Effector CD4-positive, alpha-beta T cell (primary cell): ENCODE measurements at places on chromosomes 13 and 19.
A peak's percentile ranks its signal among the peaks of the same experiment; 100 is the strongest.

DNA sequence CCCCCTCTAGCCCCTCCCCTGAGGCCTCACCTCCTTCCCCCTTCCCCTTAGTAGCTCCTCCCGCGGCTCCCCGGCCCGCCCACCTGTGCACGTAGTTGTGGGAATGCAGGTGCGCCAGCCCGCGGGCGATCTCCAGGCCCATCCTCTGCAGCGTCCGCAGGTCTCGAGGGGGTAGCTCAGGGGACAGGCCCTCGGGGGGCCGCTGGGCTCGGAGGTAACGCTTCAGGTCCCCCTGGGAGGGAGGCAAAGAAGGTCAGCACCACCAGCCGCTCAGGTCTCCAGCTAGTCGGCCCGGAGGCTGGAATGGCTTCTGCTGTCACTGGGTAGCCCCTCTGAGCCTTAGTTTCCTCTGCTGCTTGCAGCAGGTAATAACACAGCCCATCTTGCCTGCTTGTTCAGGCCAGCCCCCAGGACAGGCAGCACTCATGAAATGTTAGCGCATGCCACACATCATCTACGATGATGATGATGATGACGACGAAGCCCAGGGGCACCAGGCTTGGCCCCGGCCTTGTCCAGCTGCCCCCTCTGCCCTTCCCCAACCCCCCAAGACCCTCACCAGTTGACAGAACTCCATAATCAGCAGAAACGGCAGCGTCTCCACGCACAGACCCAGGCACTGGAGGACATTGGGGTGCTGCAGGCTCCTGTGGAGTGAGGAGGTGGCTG, 9.2 kb downstream of the LMTK3 start:
- DNase-seq: peak; percentile 68

- no peak for DNase-seq
Measured at GRCh38 chr13:40585911-40586471, 80.5 kb downstream of the FOXO1 start.

DNA sequence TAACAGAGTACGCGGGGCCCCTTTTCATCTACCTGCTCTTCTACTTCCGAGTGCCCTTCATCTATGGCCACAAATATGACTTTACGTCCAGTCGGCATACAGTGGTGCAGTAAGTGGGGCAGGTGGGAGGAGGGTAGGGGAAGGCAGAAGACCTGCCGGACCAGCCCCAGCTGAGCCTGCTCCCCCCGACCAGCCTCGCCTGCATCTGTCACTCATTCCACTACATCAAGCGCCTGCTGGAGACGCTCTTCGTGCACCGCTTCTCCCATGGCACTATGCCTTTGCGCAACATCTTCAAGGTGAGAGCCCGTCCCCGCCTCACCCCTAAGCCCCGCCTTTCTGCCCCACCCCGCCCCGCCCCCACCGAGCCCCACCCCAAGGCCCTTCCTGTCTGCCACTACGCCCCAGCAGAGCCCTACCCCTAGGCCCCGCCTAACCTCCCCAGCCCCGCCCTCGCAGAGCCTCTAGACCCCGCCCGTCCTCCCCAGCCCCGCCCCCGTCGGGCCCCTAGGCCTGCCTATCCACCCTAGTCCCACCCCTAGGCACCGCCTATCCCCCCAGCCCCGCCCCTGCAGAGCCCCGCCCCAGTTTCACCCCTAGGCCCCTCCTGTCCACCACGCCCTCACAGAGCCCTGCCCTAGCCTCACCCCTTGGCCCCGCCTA, 7.7 kb downstream of the NDUFB7 start:
- DNase-seq: no peak

- no peak for DNase-seq
Measured at GRCh38 chr19:12996406-12997094, 1.3 kb downstream of the NFIX start.

GRCh38 chr13:20544201-20544923, 18.7 kb upstream of the CRYL1 start:
- DNase-seq: no peak

DNA sequence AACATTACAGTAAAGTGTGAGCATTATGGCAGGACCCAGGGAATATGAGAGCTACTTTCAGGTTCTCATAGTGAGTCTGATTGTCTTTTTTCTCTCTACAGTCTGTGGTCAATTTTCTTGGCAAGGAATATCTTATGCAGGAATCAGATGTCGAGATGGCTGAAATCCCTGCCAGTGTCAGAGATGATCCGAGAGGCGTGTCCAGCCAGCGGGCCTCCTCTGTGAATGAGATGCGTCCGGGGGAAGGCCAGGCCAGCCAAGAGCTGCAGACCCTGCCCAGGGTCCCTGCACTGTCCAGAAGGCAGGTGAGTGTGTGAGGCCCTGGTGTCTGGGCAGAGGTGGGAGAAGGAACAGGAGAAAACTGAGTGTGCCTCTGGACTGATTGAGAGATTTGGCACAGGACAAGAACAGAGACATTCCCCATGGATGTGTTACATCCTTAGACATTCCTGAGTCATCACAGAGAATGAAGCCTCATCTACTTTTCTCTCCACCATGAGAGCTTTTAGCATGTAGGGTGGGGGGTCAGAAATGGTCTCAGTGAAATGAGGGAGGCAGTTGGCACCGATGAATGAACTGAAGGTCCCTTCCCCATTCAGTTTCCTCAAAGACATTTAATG, 27.3 kb upstream of the EDDM13 start:
- no peak for DNase-seq

DNA sequence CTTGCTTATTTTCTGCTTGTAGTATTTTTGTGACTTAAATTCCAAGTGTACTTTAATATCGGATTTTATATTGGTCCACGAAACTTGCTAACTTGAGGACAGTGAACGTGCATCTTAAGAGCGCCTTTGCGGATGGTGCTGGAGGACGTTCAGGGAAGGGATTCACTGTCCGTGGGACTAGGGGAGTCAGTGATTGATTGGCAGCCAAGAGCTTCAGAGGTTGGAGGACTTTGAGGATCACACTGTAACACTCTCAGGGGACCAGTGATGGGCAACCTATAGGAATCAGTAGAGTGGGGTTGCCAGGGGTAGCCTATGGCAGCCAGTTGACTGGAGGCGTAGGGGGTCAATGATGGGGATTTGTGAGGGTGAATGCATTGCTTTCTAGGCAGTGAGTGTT, 516 bp downstream of the ZNF175 start:
- DNase-seq: no peak

- DNase-seq: no peak
Measured at GRCh38 chr19:32748497-32748896, 28.9 kb downstream of the TDRD12 start.

- DNase-seq: no peak
Measured at GRCh38 chr13:60836821-60837220, 439.8 kb downstream of the TDRD3 start.

DNA sequence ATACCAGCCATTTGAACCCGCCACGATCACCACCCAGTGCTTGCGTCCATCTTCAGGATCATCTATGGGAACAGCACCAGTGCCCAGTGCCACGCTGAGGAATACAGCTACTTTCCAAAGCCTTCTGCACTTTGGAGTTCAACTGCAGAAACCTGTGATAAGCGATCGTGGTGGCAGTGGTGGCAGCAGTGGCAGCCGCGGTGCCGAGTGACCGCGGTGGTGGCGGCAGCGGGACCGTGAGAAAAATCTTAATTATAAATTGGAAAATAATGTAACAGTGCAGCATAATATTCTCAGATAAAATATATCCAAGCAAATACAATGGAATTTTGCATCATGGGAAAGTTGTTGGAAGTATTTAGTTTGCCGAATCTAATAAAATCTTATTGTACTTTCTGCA, 2270.9 kb downstream of the PCDH9 start:
- no peak for DNase-seq

DNA sequence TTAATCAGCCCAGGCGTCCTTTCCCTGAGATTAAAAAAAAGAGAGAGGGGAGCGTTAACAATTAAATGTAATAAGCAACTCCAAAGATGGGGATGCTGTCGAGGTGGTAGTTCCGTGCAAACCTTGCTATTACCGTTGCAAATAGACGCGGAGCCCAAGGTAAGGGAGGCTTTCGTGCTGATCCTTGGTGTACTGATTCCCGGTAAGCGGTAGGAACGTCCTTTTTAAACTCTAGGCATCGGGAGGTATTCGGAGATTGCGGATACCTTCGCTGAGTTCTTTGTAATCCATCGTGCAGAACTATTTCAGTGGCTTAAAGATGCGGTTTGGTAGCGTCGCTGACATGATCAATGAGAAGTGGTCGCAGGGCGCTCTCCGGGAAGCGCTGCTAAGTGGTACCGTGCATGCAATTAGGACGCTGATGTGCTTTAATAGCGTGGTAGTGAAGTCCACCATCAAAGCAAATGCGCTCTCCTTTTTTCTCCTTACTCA, 3.1 kb downstream of the SLITRK5 start:
- DNase-seq: no peak

GRCh38 chr13:23848646-23849141, 40.5 kb downstream of the MIPEP start:
- no peak for DNase-seq
